ENCODE measurements at places on chromosomes 6 and 20.

- DNase-seq, result peak; percentile 78
Observed at GRCh38 chr20:40493071-40493470, 196.0 kb downstream of the MAFB start.

- no peak for DNase-seq
Observed at GRCh38 chr6:128464790-128465189, 55.6 kb downstream of the PTPRK start.

DNA sequence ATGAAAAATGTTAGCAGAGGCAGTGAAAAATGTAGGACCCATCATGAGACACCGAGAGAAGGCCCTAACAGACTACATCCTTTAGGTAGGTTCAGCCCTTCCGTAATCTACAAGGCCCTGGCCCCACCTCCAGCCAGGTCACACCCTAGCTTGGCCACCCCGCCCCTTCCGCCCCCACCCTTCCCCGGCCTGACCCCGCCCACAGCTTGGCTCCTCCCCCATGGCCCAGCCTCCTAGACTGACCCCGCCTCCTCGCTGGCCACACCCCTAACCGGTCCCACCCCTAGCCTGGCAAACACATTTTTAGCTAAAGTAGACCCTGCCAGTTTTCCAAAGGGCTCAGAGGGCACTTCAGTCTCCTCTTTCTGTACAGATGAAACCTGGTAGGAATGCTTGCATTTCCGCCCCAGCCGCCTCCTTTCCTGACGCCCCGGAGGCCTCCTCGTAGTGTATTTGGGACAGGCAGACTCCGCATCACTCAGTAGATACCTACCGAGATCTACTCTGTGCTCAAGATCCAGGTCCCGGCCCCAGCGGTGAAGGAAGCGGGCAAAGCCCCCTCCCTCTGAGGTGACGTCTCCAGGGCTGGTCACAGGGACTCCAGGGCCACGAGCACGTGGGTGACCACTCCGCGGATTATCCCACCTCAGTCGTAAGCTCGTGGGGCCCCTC, 443.5 kb downstream of the PREX1 start:
- DNase-seq, result no peak

DNA sequence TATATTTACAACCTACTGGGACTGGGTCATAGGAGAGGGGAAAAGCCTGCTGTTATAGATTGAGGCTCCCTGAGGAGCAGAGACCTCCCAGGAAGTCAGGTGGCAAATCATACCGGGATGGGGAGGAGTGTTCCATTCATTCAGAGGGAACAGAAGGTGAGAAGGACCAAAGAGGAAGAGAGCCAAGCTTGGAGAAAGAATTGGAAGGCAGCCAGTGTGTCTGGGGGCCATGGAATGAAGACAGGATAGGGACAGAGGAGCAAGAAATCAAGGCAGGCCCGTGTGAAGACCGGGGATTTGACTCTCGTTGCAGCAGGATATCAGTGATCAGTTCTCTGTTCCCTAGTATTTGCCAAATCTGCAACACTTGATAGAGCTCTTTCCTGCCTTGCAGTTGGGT, 5.7 kb upstream of the ZNF217 start:
- peak; percentile 2 for DNase-seq

DNA sequence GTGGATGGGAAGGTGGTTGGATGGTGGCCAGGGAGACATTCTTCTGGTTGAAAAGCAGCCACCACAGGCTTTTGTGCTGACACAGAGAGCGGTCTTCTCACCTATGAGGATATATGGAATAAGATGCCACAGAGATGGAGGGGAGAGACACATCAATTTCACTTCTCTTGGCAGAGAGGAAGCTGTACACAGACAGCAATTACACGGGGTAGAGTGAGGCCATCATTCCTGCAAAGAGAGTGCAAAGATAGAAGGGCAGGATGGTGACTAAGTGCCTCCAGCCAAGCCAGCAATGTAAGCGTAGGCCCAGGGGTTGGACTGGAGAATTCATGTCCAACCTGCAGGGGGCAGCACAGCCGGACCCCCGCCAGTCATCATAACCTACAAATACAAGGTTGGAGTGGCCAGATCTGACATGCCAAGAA, 56.4 kb downstream of the NRN1 start:
- no peak for DNase-seq

- no peak for DNase-seq
Observed at GRCh38 chr20:38842026-38842425, 36.5 kb downstream of the PPP1R16B start.

DNA sequence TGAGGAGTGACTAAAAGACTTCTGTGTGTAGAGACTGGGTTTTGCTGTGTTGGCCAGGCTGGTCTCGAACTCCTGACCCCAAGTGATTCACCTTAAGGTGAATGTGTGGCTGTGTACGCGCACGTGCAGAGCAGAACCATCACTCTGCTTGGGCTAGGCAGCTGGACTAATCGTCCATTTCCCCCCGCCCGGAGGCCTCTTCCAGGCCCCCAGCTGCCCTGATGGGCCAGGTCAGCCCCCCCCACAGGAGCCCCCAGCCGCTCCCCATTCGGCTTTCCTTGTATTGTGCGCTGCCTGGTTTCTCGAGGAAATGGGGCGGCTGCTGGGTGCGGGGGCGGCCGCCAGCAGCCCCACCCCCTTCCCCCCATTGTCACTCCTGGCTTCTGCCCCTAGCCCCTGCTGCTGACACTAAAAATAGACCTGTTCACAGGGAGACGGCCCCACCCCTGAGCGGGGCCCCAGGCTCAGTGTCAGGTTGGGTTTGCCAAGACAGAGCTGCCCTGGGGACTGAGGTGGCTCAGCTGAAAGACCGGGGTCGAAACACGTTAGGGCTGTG, 24.6 kb upstream of the CSNK2A1 start:
- no peak for DNase-seq

DNA sequence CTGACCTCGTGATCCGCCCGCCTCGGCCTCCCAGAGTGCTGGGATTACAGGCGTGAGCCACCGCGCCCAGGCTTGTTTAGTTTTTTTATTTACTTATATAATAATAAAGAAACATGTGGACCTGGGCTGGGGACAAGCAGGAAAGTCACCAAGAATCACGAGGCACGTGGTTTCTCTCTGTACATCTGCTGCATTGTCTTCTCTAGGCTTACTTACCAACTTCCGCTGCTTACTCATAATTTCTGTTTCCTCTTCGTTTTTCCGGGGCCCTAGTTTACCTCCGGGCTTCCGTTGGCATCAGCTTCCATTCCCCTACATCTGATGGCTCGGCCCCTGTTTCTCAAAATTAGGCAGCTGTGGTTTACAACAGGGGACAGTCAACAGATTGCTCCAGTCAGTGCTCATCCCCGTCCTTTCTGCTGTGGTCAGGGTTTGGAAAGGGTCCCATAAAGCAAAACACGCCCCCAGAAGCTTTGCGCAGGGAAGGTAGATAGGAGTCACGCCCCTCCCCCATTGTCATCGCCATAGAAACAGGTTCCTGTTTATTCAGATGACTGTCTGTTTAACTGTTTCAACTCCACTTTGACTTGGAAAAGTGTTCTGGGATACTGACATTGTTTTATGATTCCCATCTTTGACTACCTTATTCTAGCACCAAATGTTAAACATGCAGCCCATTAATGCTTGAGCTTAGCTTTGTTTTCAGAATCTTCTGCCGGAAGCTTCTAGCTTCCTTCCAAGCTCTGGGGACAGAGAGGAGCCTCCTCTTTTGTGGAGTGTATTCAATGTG, 31.9 kb upstream of the TXLNB start:
- peak; percentile 66 for DNase-seq

DNA sequence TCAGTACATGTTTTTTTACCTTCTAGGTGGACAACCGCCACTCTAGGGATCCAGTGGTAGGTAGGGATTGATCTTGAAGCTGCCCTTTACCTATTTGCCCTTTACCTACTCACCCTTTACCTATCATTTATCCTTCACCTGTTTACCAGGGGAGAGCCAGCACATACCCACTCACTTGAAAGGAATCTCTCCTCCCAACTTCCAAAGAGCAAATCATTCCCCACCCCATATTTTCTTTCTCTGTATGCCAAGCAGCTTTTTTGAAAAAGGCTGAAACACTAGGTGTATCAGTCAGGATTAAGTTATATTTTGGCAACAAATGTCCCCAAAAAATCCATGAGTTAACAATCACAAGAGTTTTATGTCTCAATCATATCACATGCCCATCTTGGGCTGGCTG, 10.5 kb upstream of the EPM2A start:
- DNase-seq, result no peak

- no peak for DNase-seq
Observed at GRCh38 chr6:2773449-2773848, 8.3 kb downstream of the WRNIP1 start.

- DNase-seq, result no peak
Observed at GRCh38 chr6:160837146-160837545, 135.1 kb downstream of the PLG start.

GRCh38 chr20:63856098-63856511, 5.2 kb upstream of the ABHD16B start:
- no peak for DNase-seq

DNA sequence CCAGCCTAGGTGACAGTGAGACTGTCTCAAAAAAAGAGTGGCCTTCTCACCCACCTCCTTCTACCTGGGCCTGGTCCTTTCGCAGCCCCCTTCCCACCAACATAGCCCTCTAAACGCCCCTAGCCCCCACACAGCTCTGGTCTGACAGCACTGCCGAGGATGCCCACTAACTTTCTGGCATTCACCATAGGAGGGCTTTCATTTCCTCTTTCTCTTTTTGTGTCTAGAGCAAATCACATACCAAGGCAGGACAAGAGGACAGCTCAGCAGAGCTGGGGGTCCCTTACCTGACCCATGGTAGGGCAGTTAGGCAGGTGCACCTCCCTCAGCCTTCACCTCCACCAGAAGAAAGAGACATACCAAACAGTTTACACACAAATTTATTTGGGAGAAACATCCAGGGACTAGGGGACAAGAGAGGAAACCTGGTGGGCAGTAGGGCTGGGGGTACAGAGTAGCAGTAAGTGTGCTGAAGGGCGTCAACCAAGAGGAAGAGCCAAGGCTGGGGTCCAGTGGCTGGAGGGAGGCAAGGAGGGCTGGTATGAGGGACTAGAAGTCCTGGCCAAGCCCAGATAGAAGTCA, 4.5 kb downstream of the LY6G5C start:
- no peak for DNase-seq

DNA sequence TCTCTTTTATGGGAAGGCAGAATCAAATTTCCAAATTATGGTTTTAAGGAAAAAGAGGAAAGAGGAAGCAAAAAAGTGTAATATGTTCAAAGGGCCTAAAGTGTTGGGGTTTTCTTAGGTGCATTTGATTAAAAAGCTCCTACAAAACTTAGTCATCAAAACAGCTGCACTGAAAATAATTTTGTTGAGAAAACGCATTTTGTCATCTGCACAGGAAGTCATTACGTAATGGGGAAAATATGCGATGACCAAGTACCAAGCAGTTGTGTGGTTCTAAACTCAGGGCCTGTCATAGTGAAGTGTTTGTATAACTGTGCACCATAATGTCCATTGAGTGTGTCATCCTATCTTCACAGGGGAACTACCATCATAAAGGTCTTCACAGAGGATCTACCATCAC, 15.6 kb downstream of the HAO1 start:
- no peak for DNase-seq

- no peak for DNase-seq
Observed at GRCh38 chr20:14997791-14998190, 660.4 kb upstream of the FLRT3 start.

- DNase-seq, result no peak
Observed at GRCh38 chr20:36817496-36817895, 43.9 kb upstream of the DSN1 start.
